Stimulated activated CD8-positive, alpha-beta memory T cell treated with anti-CD3 and anti-CD28 coated beads, Interleukin-4, amount 100 ng/mL, for 1 hour (primary cell): ENCODE measurements at places on chromosomes 2 and 18.

GRCh38 chr2:100929147-100929546 is 72.9 kb upstream of the RPL31 start:
- no peak for DNase-seq

DNA sequence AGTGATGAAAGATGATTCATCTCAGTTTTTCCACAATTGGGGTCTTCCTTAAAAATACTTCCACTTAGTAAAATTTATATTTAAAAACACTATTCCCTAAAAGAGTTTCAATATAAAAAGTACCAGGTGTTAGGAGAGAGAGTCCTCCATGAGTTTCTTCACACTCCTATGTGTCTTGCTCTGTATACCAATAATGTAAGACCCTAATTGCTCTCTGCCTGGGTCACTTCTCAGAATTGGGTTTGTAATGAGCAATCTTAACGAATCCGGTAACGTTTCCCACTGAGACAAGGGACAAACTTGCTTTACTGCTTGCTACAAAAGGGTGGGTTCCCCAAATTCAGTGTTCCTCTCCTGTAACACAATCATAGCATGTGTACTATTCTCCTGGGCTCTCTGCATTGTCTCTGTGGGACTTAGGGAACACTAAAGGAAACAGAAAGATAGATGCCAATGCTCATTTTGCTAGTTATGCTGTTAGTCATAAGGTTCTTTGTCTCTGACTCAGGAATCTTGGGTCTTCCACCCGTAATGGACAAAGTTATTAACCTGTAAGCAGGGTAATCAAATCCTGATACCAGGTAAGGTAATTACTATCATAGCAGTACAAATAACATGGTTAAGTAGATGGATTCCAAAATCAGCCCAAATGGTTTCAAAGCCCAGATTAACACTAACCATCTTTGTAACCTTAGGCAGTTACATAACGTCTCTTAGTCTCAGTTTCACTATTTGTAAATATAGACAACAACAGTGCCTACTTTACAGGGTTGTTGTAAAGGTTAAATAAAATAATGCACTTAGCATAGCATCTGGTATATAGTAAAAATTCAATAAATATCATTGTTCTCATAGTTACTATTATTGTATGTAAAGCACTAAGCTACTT is 46.3 kb downstream of the ITSN2 start:
- DNase-seq: no peak

DNA sequence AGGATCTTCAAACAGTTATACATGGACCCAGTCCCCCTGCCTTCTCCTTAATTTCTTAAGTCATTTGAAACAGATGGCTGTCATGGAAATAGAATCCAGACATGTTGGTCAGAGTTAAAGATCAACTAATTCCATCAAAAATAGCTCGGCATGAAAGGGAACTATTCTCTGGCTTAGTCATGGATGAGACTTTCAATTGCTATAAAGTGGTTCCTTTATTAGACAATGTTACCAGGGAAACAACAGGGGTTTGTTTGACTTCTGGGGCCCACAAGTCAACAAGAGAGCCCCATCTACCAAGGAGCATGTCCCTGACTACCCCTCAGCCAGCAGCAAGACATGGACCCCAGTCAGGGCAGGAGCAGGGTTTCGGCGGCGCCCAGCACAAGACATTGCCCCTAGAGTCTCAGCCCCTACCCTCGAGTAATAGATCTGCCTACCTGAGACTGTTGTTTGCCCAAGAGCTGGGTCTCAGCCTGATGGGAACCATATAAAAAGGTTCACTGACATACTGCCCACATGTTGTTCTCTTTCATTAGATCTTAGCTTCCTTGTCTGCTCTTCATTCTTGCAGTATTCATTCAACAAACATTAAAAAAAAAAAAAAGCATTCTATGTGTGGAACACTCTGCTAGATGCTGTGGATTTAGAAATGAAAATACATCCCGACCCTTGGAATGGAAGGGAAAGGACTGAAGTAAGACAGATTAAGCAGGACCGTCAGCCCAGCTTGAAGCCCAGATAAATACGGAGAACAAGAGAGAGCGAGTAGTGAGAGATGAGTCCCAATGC is 4.6 kb downstream of the TTR start:
- DNase-seq: no peak

DNA sequence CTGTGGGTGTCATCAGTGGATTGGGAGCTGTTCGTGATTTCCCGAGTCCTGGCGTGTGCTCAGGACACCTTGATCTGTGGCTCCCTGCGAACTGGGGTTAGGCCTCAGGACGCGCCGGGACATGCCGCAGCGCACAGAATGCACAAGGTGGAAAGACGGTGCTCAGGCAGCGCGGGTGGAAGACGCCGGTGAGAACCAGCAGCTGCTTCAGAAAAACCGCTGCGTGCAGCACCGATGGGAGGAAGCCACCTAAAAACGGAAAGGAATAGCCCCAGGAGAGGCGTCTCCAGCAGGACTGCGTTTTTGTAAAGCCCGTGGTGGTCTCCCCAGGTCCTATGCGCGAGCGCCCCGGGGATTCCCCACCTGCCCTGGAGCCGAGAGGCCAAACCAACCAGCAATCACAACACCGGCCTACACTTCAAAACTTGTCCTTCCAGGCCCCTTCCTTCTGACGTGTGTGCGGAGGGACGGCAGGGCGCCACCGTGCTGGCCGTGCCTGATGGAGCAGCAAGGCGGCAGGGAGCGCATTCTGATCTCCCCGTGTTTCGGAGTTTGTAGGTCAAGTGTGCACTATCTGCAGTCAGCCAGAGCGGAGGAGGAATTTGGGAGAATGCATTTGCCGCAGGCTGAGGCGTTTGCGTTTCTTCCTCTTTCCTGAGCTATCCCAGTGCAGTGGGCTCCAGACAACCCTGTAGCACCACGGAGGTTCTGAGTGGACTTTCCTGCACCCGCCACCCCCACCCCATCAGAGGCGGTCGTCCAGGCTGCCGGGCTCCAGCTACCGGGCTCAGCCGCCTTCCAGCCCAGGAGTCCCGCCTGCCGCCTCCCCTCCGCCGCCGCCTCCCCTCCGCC is 32.2 kb downstream of the RTP5 start:
- no peak for DNase-seq

GRCh38 chr2:220871909-220872308 is 700.2 kb downstream of the EPHA4 start:
- DNase-seq: no peak

DNA sequence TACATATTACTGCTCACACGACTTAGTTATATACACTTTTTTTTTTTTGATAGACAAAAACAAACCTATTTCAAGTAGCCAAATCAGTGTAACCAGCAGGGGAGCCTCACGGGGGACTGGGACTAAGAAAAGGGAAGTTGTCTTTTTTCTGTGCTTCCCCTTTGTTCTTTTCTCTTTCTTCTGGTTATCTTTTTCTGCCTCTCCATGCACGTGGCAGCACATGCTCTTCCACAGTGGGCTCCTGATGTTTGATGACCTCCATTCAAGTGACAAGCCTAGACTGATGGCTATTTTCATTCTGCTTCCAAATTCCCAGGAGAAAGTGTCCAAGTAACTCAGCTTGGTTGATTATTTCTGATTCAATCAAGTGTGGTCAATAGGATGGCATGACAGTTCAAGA is 98.2 kb upstream of the STK39 start:
- DNase-seq: no peak

DNA sequence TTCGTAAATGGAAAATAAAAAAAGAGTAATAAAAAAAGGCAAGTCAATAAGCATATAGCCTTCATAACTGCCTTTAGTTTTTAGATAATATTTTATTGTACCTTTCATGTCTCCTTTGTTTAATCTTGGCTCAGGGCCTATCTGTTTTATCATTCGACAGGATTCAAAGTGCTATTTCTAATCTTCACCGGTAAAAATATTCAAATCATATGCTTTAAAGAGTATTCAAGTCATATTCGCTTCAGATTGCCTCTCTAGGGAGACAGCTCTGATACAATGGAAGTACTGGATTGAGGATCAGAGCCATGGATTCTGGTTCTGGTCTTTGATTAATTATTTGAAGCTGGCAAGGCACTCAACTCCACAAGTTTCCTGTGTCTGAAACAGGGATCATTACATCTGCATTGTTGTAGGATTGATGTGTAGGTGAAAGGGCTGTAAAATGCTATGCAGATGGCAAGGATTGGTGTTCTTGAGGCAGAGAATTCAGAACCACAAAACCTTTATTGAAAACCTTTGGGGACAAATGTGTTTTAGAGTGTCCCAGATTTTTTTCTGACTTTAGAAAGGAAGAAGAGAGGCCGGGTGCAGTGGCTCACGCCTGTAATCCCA is 84.3 kb upstream of the RAPH1 start:
- no peak for DNase-seq

DNA sequence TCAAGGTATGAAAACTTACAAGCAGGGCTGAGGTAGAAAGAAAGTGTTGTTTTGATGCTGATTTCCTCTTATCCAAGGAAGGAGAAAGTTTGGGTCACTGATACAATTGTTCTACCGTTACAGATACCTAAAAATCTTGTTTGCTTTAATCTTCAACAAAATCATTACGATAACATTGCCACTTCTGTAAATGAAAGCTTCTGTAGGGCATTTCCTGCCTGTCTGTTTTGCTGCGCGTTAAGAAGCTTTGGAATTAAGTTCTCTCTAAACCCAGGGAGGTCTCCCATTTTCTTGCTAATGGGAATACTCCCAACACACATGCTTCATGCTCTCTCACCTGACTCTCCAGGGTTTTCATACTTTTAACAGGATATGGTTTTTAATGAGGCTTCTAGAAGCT is 258.5 kb downstream of the PTGR3 start:
- DNase-seq: no peak

DNA sequence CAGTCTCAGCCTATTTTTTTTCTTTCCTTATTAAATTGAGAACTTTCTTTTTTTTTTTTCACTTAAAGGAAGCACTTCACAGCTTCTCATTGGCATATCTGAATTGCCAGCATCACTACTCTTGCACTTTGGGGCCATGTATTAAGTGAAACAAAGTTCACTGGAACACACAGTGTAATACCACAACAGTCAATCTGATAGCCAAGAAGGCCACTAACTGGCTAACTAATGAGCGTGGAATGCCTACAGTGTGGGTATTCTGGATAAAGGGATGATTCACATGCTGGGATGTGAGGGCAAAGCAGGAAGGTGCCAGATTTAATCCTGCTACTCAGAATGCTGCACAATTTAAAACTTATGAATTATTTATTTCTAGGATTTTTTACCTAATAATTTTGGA is 11.7 kb upstream of the C18orf63 start:
- DNase-seq: no peak
